Foreskin melanocyte (primary cell): ENCODE measurements at places on chromosomes 2 and 18.

DNA sequence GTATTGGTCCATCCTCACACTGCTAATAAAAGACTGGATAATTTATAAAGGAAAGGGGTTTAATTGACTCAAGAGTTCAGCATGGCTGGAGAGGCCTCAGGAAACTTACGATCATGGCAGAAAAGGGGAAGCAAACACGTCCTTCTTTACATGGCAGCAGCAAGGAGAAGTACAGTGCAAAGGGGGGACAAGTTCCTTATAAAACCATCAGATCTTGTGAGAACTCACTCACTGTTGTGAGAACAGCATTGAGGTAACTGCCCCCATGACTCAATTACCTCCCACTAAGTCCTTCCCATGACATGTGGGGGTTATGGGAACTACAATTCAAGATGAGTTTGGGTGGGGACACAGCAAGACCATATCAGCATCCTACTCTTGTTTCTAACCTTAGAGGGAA is 37.0 kb downstream of the SP100 start:
- no peak for DNase-seq

DNA sequence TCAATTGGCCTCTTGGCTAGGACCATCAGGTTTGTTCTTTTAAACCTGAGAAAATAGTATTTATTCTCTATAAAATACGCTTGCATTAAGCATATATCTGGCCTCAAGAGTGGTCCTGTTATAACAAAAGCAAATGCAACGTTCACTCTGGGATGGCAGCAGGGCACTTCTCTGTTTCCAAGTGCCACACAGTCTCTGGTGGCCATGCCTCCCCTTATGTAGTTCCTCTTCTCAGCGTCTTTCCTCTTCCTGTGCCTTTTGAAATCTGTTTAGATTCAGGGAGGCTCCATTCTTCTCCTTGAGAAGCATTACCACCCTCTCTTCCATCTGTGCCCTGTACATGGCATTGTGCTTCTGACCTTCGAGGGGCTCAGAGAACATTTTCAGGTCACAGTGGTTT is 51.9 kb downstream of the TSHZ1 start:
- no peak for DNase-seq

GRCh38 chr2:26317377-26318105 is 28.4 kb upstream of the SELENOI start:
- DNase-seq = no peak

GRCh38 chr18:58466636-58467205 is 162.2 kb downstream of the ALPK2 start:
- no peak for DNase-seq

DNA sequence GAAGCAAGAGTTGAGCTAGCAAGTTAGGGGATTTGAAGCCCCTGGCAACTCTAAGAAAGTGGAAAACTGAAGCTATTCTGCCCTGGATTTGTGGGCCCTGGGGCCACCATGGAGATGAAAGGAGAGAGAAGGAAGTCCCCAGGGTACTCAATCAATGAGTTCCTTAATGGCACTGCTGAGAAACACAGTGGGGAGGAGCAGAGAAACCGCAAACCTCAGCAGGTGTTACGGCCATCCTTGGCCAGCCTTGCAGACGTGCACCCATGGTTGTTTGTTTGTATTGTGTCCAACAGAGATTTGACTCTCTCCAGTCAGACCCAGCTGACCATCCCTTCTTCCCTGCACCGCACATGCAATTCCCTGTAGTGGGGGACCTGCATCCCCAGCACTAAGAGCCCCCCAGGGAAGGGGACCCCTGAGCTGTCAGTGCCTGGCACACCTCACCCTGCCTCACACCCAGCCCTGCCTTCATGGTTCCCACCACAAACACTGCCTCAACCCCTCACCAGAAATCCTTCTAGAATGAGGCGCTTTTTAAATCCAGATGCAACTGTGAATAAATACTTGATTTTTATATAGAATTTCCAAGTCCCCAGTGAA is 255.3 kb downstream of the SH3BP4 start:
- no peak for DNase-seq

DNA sequence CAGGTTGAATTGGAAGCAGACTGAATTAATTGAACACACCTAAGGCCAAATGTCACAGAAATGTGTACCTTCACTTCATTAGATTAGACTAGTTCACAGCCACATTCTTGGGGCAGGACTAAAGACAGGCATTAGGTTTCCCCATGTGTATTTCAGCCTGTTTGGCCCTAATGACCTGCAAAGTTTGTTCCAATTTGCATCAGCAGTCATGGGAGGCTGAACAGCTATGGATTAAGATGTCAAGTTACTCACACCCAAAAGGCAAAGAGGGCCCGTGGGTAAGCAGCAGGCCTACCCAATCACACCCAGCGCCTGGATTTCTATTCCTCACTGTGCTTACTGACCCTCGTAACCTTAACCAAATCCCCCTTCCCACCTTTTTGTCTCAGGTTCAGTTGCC is 99.6 kb upstream of the RIOK3 start:
- no peak for DNase-seq

DNA sequence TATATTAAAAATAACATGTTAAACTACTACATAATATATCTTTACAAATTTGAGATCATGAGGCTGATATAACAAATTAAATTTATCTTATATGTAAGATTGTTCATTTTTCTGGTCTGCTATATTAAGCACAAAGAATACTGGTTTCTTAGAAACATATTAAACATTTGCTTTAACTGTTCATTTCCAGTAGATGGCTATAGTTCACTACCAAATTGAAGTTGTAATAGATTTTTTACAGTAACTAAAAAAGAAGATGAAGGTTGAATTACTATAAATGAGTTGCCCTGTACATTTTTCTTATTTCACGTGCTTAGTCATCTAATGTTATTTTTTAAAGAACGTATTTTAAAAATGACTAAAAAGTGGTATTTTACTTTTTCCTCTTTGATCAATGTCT is 57.0 kb downstream of the ZNF407 start:
- DNase-seq = no peak
